Activated CD8-positive, alpha-beta T cell treated with anti-CD3 and anti-CD28 coated beads, Interleukin-2, amount 10 ng/mL, durations not matched to agents 7 days and 5 days (primary cell): ENCODE measurements at places on chromosomes 13 and 19.

GRCh38 chr13:53276265-53276664 is 247.7 kb downstream of the OLFM4 start:
- H3K27ac ChIP-seq, result no peak overlapping the region
- H3K36me3 ChIP-seq, result no peaks in the 10 kb centered on the region
- no peaks in the 10 kb centered on the region for H3K27me3 ChIP-seq
- H3K4me1 ChIP-seq, result no peaks in the 10 kb centered on the region

DNA sequence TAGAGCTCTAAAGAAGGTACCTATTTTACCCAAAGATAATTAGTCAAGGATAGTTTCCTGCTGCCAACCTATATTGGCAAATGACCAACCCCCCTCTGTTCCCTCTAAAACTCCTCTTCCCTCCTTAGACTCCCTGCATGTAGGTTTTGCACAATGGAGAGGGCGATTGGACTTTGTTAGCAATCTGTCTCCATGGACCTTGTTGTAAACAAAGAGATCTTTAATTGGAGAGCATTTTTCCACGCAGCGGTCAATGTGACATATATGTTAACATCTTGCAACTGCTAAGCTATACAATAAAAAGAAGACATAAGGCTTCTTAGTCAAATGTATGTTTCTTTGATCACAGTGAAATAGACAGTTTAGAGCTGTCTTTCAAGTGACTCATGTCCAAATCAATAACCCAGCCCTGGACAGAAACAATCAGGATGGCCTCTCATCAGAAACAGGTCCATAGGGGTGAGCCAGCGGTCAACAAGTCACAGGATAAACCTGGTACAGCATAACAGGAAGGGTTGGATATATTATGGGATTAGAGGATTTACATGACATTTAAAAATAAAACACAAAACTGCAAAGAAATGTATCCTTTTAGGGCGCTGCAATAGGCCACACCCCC is 69.7 kb upstream of the UBL3 start:
- H3K4me3 ChIP-seq, result no peak overlapping the region
- no peak overlapping the region for H3K27ac ChIP-seq
- H3K4me1 ChIP-seq, result peaks cover 23% of the 10 kb centered on the region
- H3K27me3 ChIP-seq, result peaks cover 2% of the 10 kb centered on the region
- no peak for DNase-seq
- H3K36me3 ChIP-seq, result no peaks in the 10 kb centered on the region

- peak overlapping the region; percentile 88 for H3K27ac ChIP-seq
- H3K27me3 ChIP-seq, result no peaks in the 10 kb centered on the region
- peaks cover 69% of the 10 kb centered on the region for H3K4me1 ChIP-seq
These were observed 17.8 kb upstream of the UPF3A start for GRCh38 chr13:114263578-114263977.

DNA sequence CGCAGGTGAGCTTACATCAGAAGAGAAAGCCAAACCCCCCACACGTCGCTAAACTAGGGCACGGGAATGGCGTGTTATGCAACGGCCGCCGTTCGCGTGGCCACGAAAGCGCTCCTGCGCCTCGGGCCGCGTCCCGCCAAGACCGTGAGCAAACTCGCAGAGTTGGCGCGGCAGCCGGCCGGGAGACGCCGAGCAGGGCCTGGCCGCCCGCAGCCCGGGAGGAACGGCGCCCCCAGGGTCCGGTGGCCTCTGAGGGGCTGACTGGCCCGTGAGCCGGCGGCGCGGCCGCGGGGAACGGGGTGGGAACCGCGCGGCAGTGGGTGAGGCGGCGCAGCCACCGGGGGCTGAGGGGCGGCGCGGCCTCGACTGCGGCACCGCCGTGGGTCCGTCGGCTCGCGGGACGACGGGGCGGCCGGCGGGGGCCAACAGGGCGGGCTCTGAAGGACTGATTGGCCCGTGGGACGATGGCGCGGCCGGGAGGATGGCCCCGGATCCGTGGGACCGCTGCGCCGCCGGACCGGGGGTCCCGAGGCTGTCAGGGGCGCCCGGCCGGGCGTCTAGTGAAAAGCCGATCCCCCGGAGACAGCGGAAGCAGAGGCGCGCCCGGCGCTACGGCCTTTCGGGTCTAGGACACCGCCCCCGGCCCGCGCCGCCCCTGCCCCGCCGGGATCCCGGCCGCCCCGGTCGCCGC is 903 bp downstream of the LATS2 start:
- H3K4me3 ChIP-seq, result peak overlapping the region; percentile 57
- no peak overlapping the region for H3K27ac ChIP-seq
- peaks cover 7% of the 10 kb centered on the region for H3K4me1 ChIP-seq
- H3K36me3 ChIP-seq, result no peaks in the 10 kb centered on the region

- H3K27ac ChIP-seq, result no peak overlapping the region
- peaks cover 24% of the 10 kb centered on the region for H3K36me3 ChIP-seq
- peak; percentile 37 for DNase-seq
- peaks cover 61% of the 10 kb centered on the region for H3K4me1 ChIP-seq
- H3K27me3 ChIP-seq, result no peaks in the 10 kb centered on the region
- H3K4me3 ChIP-seq, result no peak overlapping the region
These were observed 3.8 kb upstream of the UQCR11 start for GRCh38 chr19:1609103-1609396.

DNA sequence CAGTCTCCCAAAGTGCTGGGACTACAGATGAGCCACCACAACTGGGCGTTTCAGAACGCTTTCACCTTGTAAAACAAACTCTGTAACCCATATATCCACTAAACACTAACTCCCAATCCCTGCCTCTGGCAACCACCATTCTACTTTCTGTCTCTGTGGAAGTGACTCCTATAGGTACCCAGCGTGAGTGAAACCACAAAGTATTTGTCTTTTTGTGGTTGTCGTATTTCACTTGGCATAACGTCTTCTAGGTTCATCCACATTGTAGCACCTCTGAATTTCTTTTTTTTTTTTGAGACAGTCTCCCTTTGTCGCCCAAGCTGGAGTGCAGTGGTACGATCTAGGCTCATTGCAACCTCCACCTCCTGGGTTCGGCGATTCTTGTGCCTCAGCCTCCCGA is 44.8 kb downstream of the BRD4 start:
- H3K36me3 ChIP-seq, result peaks cover 4% of the 10 kb centered on the region
- peaks cover 94% of the 10 kb centered on the region for H3K4me1 ChIP-seq
- no peak overlapping the region for H3K4me3 ChIP-seq
- H3K27me3 ChIP-seq, result no peaks in the 10 kb centered on the region
- H3K27ac ChIP-seq, result no peak overlapping the region
- DNase-seq, result no peak

- H3K4me1 ChIP-seq, result peaks cover 4% of the 10 kb centered on the region
- H3K4me3 ChIP-seq, result no peak overlapping the region
- no peak overlapping the region for H3K27ac ChIP-seq
- H3K27me3 ChIP-seq, result peaks cover 40% of the 10 kb centered on the region
These were observed 4.8 kb upstream of the DACH1 start for GRCh38 chr13:71871844-71872243.

GRCh38 chr13:23616228-23616627 is 46.0 kb downstream of the TNFRSF19 start:
- no peak overlapping the region for H3K27ac ChIP-seq
- no peaks in the 10 kb centered on the region for H3K4me1 ChIP-seq
- H3K4me3 ChIP-seq, result no peak overlapping the region
- DNase-seq, result no peak
- H3K27me3 ChIP-seq, result peaks cover 24% of the 10 kb centered on the region

GRCh38 chr19:10662384-10663251 is 8.5 kb downstream of the ILF3 start:
- no peaks in the 10 kb centered on the region for H3K27me3 ChIP-seq
- DNase-seq, result no peak
- no peak overlapping the region for H3K4me3 ChIP-seq
- peaks cover 48% of the 10 kb centered on the region for H3K4me1 ChIP-seq
- peaks cover 26% of the 10 kb centered on the region for H3K36me3 ChIP-seq

DNA sequence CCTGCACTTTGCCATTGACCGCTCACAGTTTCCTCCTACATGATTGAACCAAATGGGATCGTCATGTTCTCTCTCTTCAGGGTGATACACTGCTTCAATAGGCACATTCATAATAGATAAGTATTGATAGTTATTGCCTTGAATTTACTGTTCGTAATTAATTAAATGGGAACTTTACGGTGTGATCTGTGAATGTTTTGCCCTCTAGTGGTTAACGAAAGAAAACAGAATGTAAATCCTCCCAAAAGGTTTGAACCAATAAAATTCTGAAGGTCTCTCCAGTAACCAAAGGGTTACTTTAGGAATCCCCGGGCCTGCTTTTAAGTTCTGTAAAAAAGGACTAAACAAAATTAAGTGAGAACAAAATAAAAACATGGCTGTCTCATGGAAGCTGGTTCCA is 389.3 kb downstream of the DACH1 start:
- no peak overlapping the region for H3K4me3 ChIP-seq
- no peaks in the 10 kb centered on the region for H3K27me3 ChIP-seq
- no peaks in the 10 kb centered on the region for H3K36me3 ChIP-seq
- DNase-seq, result no peak
- H3K4me1 ChIP-seq, result no peaks in the 10 kb centered on the region

GRCh38 chr13:52695856-52696255 is 43.2 kb downstream of the SUGT1 start:
- peaks cover 11% of the 10 kb centered on the region for H3K36me3 ChIP-seq
- DNase-seq, result no peak
- H3K27me3 ChIP-seq, result no peaks in the 10 kb centered on the region
- peaks cover 14% of the 10 kb centered on the region for H3K4me1 ChIP-seq

DNA sequence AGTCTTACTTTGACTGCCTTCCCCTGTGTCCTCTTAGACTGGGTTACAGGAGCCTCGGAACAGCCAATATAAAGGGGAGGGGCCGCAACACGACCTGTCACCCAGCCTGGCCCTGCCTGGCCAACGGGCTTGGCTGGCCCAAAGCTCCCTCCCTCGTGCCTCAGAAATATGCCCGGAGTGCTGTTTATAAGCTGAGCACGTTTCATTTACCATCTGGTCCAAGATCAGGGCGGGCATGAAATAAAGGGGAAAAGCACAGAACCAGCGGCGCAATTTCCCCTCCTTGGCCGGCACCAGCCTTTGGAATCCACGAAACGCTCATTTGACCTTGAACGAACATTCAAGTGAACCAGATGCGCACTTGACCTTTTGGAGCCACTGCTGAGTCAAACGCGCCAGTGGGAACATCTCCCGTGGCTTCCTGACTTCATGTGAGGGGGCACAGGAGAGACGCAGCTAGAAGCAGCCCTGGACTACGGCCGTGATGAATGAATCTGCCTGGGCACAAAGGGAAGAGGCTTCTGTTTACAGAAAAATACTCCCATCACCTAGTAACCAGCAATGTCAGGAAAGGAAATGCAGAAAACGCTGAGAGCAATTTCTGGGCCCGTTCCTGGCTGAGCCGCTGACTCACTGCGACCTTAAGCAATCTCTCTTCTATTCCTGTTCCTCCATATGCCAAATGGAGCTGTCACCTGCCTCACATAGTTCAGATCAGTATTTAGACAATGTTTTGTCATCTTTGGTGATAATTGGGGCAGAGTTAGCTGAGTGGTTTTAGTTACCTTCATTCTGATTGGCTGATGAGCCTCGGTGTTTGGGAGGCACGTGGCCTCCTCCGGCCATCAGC is 53.3 kb downstream of the RFX2 start:
- peaks cover 5% of the 10 kb centered on the region for H3K27me3 ChIP-seq
- no peaks in the 10 kb centered on the region for H3K36me3 ChIP-seq
- peaks cover 28% of the 10 kb centered on the region for H3K4me1 ChIP-seq
- no peak overlapping the region for H3K27ac ChIP-seq
- H3K4me3 ChIP-seq, result no peak overlapping the region
- DNase-seq, result no peak

- H3K4me3 ChIP-seq, result peak overlapping the region; percentile 60
- no peak for DNase-seq
- H3K36me3 ChIP-seq, result peaks cover 4% of the 10 kb centered on the region
- peaks cover 19% of the 10 kb centered on the region for H3K27me3 ChIP-seq
These were observed 5.3 kb upstream of the PROZ start for GRCh38 chr13:113152984-113153809.

DNA sequence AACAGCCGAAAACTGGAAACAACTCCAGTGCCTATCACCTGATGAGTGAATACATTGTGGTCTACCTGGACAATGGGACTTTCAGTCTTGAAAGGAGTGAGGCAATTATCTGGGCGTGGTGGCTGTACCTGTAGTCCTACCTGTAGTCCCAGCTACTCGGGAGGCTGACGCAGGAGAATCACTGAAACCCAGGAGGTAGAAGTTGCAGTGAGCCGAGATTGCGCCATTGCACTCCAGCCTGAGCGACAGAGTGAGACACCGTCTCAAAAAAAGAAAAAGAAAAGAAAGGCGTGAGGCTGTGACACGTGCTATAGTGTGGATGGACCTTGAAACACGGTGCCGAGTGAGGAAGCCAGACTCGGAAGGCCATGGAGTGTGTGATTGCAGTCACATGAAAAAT is 4.1 kb upstream of the NTN5 start:
- H3K27ac ChIP-seq, result no peak overlapping the region
- DNase-seq, result no peak
- peaks cover 8% of the 10 kb centered on the region for H3K4me1 ChIP-seq
- no peaks in the 10 kb centered on the region for H3K36me3 ChIP-seq

DNA sequence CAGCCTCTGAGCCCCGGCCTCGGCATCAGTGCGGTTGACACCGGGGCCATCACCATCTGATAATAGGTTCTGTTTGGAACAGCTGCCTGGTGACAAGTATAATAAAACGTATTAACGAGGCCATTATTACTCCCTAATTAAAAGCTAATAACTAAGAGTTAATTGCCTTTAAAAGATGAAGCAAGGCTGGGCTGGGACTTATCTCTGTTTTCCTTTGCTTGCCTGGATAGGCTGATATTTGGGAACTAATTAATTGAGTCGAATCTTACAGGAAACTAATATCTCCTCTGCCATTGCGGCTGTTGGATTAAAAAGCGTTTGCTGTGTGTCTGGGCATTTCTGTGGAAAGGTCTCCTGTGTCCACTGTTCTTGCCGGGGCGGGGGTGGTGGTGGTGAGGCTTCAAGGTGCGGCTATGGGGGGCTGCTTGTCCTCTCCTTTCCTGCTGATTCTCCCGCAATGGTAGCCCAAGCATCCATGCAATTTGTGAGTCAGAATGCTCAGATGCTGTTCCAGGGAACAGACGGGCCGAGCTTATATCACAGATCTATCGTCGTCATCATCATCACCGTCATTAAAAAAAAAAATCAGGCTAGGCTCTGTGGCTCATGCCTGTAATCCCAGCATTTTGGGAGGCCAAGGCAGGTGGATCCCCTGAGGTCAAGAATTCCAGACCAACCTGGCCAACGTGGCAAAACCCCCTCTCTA is 162.7 kb downstream of the PTPRS start:
- no peak for DNase-seq
- H3K27me3 ChIP-seq, result no peaks in the 10 kb centered on the region
- no peak overlapping the region for H3K4me3 ChIP-seq
- H3K27ac ChIP-seq, result no peak overlapping the region
- no peaks in the 10 kb centered on the region for H3K36me3 ChIP-seq
